ENCODE measurements at places on chromosomes 6 and 20.
A peak's percentile ranks its signal among the peaks of the same experiment; 100 is the strongest.

- no peak for DNase-seq
Measured at GRCh38 chr6:103707596-103708325, 1152.0 kb downstream of the HACE1 start.

DNA sequence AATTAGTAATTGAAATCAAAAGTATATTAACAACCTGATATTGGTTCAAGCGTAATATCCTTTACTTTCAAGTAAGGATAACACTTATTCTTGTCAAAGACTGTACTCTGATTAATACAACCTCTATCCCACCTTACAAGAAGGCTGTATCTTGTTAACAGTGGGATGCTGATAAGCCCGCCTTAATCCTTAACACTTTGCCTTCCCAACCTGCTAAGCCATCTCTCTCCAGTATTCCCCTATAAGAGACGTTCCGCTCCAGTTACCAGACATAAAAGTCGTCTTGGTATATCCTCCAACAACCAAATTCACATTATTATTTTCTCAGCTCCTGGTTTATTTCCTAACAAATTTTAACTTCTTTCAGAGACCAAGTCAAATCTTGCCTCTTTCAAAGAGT lies 2.0 kb downstream of the BTBD9 start:
- no peak for DNase-seq

DNA sequence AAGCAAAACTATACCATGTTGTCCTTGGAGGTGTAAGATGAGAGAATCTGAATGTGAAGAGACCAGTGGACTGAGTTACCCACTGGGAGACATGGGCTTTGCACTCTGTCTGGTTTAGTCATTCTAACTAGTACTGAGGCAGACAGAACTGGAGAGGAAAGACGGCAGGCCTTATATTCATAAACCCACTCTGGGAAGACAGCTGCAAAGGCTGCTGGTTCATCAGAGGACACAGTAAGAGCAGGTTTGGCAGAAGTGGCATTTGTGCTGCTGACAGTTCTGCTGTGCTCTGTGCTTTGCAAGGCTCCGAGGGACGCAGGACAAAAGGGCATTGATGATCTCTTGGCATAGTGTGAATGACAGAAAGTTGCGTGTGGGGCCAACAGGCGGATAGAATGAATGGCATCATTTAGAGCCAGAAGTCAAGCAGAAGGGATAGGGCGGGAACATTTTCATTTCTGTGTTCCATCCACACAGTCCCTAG lies 142.3 kb upstream of the TENT5A start:
- DNase-seq, result no peak

- no peak for DNase-seq
Measured at GRCh38 chr6:151757506-151757955, 50.0 kb upstream of the ESR1 start.

DNA sequence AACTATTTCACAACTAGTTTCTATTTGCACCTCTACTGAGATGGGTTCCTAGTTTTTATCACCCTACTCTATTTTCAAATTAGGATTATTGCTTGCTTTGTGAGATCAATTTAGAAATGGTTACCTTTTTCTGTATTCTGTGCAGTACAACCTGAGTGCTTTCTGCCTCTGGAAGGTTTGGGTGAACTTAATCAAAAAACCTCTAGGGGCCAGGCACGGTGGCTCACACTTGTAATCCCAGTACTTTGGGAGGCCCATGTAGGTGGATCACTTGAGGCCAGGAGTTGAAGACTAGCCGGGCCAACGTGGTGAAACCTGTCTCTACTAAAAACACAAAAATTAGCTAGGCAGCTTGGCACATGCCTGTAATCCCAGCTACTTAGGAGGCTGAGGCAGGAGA lies 63.3 kb downstream of the SCAF8 start:
- DNase-seq, result no peak

GRCh38 chr20:37328149-37328945 lies 17.6 kb upstream of the SRC start:
- DNase-seq, result no peak

DNA sequence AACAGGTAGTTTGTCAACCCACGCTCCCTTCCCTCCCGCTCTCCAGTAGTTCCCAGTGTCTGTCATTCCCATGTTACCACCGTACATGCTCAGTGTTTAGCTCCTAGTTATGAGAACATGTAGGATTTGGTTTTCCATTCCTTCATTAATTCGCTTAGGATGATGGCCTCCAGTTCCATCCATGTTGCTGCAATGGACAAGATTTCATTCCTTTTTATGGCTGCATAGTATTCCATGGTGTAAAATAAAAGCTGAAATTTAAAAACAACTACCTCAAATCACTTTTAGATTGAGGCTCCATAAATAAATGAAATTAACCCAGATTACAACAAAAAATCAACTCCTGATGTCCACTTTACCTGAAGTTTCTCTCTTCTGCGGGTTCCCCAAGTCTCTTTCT lies 190.6 kb downstream of the ZNF217 start:
- no peak for DNase-seq

GRCh38 chr6:140985679-140986275 lies 1146.9 kb upstream of the GJE1 start:
- DNase-seq, result no peak

DNA sequence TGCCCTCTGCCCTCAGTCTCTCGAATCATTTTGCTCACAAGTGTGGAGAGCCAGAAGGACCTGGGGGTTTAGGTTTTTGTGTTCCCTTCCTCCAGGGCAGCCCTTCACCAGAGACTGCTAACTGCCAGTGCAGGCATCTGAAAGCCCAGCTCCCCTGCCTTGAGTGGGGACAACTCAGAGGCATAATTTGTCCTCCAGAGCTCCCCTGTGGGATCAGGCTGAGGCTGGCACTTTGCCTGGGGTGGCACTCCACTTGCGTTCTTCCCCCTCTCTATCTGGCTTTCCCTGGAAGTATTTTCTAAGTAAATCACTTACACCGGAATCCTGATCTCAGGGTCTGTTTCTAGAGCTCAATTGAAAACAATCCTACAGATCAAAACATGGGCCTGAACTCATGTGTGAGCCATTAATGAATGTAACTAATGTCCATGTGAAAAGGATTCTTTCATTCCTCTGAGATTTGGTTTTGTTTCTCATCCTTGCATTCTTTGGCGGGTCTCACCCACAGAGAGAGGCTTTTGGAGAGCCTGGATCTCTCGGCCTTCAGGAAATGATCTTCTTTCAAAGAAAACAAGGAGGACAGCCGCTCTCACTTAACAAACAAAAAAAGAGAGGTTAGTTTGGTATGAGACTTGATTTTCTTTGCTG lies 125.7 kb upstream of the RIPOR2 start:
- no peak for DNase-seq

- no peak for DNase-seq
Measured at GRCh38 chr6:34585108-34585507, 29.0 kb upstream of the SPDEF start.

- peak; percentile 45 for DNase-seq
Measured at GRCh38 chr6:168884646-168885086, 369.0 kb downstream of the THBS2 start.

- DNase-seq, result no peak
Measured at GRCh38 chr6:138477913-138478539, 21.3 kb downstream of the NHSL1 start.

GRCh38 chr6:110484321-110484720 lies 7.9 kb upstream of the SLC22A16 start:
- peak; percentile 93 for DNase-seq

DNA sequence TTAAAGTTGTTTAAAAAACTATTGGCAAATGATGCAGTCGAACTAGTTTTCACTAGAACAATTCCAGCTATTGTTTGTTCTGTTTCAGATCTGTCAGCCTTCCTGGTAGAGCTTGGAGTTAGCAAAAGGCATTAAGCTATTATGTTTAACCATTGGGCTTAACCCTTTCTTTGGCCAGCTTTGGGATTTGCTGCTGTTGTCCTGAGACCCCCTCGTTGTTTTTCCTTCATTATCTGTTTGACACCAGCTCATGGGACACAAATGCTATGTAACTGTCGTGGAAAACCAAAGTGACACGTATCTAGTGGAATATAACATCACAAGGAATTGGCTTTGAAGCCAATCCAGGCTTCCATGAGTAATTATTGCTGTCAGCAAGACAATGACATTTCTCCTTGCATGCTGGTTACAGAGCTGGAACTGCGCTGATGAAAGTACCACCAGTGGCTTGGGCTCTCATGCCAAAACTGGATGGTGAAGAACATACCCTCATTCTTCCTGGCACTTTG lies 96.0 kb downstream of the EYA2 start:
- no peak for DNase-seq

GRCh38 chr6:52537001-52537753 lies 39.7 kb downstream of the TRAM2 start:
- DNase-seq, result no peak

GRCh38 chr6:167787896-167788562 lies 38.7 kb upstream of the AFDN start:
- DNase-seq, result no peak

- no peak for DNase-seq
Measured at GRCh38 chr6:30761791-30762429, 17.6 kb upstream of the IER3 start.

DNA sequence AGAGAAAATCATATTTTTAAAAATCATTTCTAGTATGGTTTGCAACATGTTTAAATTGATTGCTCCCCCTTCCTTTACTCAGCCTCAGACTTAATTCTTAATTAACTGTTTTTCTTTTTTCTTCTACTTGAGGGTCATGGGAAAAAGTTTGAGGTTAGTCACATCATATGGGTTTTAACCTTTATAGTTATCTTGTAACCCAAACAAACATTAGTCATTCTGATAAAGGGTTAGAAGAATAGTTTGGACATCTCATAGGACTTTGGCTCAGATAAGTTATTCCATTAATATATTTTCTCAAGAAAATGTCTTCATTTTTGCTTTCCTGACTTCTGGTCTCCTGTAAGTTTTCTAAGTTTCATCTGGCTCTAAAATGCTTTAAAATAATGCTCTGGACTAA lies 34.5 kb upstream of the TSPYL1 start:
- no peak for DNase-seq

GRCh38 chr6:144929262-144929661 lies 644.1 kb downstream of the UTRN start:
- no peak for DNase-seq

- no peak for DNase-seq
Measured at GRCh38 chr20:41574802-41575389, 43.3 kb downstream of the CHD6 start.
